NCI-H1105 treated with DMSO at 0.1 percent for 48 hours (cell line): ENCODE measurements at places on chromosomes 5 and 9.

GRCh38 chr5:42974536-42974935, 65.6 kb downstream of the ANXA2R start:
- DNase-seq = no peak

DNA sequence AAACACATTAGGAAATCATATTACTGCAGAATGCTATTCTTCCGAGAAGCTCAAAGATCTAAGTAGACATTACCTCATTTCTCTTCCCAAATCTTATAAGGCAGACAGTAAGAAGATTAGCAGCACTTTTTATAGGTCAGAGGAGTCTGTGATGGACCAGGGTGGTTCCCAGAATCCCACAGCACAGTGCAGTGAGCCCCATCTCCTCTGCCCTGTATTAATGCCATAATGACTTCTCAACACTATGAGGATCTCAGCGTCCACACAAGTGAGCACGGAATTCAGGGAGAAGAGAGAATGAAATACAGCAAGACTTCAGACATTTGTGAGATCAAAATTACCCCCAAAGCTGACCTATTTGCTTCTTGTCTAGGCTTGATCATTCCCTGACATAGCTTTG, 49.9 kb downstream of the PRUNE2 start:
- no peak for DNase-seq

- DNase-seq = no peak
These were observed 46.5 kb upstream of the SYNPO start for GRCh38 chr5:150593996-150594395.

- DNase-seq = no peak
These were observed 318.1 kb upstream of the PIK3R1 start for GRCh38 chr5:67897431-67897830.

DNA sequence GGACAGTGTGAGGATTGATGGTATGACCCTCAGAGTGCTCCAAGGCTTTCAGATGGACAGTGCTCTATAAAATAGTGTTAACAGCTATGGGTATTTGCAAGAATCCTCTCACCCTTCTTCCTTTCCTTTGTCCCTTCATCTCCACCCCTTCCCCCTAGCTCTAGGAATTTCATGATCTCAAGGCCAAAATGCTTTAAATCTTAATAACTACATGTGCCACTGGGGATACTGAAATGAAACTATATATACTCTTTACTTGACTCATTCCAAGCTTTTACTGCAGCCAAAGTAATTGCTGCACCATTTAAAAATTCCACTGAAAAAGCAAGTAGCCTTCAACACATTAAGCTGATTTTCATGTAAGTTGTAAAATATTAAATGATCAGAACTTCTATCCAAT, 361.6 kb upstream of the SLC30A5 start:
- no peak for DNase-seq

- no peak for DNase-seq
These were observed 1.0 kb upstream of the CFAP157 start for GRCh38 chr9:127705577-127706379.

- no peak for DNase-seq
These were observed 13.4 kb downstream of the HSPA5 start for GRCh38 chr9:125227761-125228160.

DNA sequence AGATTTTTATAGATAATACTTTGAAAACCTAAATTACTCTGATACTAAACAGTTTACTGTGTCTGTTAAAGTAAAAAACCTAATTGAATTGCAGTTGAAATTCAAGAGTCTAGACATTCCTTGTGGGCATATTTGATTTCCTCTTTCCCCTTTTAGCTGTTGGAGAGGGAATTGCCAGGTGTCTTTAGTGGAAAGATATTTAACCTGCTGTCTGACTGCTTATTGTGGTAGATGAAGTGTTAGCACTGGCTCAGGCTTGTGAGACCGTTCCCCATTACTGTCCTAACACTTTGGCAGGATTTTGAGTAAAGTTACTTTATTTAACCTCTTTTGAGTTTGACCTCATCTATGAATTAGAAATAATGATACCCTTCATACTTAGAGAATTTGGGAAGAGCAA, 16.4 kb downstream of the MAP3K1 start:
- DNase-seq = no peak

- no peak for DNase-seq
These were observed 228.9 kb upstream of the CD180 start for GRCh38 chr5:67425514-67425913.

GRCh38 chr5:16549491-16550206, 67.1 kb downstream of the RETREG1 start:
- no peak for DNase-seq

- DNase-seq = no peak
These were observed 97.6 kb downstream of the GADD45G start for GRCh38 chr9:89702401-89702800.

GRCh38 chr9:121171236-121171635, 30.4 kb downstream of the RAB14 start:
- DNase-seq = no peak

DNA sequence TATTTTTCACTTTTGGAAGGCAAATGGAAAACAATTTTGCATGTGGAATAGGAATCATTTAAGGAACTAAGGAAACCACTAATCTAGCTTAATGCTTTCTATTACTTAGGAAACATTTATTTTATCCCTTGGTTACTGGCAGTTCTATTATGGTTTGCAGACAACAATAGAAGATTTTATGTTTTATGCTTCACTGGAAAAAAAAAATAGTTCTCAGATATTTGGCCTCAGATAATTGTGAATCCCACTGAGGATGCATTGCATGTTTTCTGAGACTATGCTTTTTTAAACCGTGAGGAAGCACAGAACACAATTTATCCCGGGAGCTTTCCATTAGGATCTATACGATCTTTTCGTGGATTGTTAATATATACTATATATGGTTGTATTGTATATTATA, 356.9 kb downstream of the CSNK1G3 start:
- no peak for DNase-seq

GRCh38 chr9:134337469-134337868, 11.2 kb downstream of the RXRA start:
- DNase-seq = no peak

DNA sequence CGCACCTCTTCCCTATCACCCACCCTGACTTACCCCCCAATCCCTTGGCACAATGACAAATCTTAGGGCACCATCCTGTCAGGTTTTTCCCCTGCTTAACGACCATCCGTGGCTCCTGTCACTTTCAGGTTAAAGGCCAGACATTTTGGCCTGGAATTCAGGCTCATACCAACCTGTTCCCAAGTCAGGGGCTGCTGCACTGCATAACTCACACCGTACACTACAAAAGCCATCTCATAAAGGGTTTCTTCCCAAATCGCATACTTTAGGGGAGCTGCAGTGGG, 7.5 kb upstream of the AKNA start:
- no peak for DNase-seq

DNA sequence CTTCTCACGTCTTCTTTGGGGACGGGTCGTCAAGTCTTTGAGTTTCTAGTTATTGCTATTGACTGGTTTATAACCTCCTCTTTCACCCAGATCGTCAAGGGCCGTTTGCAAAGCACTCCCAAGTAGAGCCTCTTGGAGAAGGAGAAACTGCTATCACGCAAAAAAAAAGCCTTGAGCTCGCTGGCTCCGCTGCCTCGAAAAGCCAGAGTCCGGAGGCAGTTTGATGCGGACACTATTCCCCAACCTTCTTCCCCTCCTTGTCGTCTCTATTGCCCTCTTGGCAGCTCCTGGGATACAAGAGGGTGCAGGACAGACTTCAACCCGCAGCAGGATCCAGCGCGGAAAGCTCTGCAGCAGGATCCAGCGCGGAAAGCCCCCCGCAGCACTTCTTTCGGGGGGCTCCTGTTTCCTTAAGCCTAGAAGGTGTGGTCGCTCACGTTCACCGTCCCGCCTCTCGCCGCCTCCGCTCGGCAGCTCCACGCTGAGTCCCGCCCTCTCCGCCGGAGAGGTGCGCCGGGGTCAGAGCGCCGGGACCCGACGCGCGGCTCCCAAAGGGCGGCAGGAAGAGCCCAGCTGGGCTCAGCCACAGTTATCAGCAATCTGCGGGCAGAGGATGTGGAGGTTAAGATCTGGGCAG, at the start of gene PCDHAC1:
PCDHAC1 (plus strand) TSS at position 494 of the 637 bp plus-strand sequence. CDS start 594 bp downstream, outside the sequence.
- DNase-seq = peak; percentile 58

DNA sequence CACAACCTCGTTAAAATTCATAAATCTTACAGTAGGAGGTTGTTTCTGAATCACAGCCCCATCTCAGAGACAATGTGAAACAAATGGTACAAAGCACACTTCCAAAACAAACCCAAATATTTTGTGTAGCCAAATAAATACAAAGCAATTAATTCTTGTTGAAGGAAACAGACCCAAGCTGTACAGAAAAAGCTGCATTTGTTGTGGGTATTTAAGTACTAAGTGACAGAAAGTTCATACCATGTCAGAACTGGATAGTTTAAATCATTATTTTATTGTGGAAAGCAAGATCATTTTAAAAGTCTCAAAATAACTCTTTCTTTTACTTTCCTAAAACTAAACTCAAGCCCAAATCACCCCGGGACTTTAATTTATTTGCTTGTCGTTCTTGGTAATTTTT, 570.7 kb downstream of the ELAVL2 start:
- no peak for DNase-seq

DNA sequence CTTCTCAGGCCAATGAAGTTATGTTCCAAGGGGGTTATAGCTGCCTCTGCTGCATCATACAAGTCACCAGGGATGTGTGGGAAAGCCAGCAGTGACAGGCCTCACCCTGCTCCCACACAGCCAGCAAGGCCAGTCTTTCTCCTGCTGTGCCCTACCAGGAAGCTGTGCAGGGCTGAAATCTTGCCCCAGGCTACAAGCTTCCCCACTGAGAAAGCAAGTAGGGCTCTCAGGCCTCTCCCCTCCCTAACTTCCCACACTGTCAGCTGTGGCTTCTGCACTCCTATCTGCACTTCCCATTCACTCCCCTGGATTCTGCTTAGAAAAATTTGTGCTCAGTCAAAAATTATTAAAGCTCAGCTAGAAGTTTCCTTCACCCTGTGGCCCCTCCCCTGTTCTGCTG, 611.2 kb upstream of the ZNF608 start:
- DNase-seq = no peak

- no peak for DNase-seq
These were observed 556.7 kb upstream of the TLE4 start for GRCh38 chr9:79014929-79015699.

- DNase-seq = no peak
These were observed 18.0 kb downstream of the AQP3 start for GRCh38 chr9:33429256-33429985.

- DNase-seq = no peak
These were observed 6.1 kb downstream of the IL13 start for GRCh38 chr5:132663771-132664695.

GRCh38 chr5:21181609-21182125, 1193.7 kb upstream of the CDH18 start:
- no peak for DNase-seq

GRCh38 chr9:124110307-124110915, 98.8 kb downstream of the LHX2 start:
- no peak for DNase-seq

- no peak for DNase-seq
These were observed 4.6 kb downstream of the PTAR1 start for GRCh38 chr9:69755205-69755604.

- DNase-seq = no peak
These were observed 130.7 kb upstream of the ACO1 start for GRCh38 chr9:32253731-32254130.

GRCh38 chr5:51544031-51544785, 161.0 kb downstream of the ISL1 start:
- peak; percentile 18 for DNase-seq

- DNase-seq = no peak
These were observed 62.5 kb downstream of the AMBP start for GRCh38 chr9:114015607-114016006.

DNA sequence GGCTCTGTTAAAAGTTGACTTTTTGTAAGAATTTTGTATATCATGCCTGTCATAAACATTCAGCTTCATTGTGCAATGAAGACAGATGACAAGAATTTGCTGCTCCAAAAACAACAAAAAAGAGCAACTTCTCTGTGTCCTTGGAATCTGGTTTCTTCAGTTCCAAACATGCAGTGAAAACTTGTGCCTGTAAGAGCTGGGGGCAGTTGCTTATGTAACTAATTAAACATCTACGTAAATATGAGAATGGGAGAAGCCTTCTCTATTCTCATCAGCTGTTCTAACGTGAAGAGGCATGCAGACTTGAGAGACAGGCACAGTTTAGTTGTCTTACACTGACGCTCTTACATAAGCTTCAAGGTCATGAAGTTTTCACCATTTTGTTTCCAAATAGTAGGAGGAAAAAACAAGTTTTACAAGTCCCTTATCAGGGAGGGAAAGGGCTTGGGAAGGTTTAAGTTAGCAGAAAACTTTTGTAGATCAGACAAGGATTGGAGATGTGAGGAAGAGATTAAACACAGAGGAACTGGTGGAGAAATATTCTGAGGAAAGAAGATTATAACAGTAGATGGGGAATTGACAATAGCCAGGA, 170.4 kb downstream of the RFK start:
- no peak for DNase-seq

- DNase-seq = no peak
These were observed 837 bp downstream of the PCDHB2 start for GRCh38 chr5:141095263-141095641.

DNA sequence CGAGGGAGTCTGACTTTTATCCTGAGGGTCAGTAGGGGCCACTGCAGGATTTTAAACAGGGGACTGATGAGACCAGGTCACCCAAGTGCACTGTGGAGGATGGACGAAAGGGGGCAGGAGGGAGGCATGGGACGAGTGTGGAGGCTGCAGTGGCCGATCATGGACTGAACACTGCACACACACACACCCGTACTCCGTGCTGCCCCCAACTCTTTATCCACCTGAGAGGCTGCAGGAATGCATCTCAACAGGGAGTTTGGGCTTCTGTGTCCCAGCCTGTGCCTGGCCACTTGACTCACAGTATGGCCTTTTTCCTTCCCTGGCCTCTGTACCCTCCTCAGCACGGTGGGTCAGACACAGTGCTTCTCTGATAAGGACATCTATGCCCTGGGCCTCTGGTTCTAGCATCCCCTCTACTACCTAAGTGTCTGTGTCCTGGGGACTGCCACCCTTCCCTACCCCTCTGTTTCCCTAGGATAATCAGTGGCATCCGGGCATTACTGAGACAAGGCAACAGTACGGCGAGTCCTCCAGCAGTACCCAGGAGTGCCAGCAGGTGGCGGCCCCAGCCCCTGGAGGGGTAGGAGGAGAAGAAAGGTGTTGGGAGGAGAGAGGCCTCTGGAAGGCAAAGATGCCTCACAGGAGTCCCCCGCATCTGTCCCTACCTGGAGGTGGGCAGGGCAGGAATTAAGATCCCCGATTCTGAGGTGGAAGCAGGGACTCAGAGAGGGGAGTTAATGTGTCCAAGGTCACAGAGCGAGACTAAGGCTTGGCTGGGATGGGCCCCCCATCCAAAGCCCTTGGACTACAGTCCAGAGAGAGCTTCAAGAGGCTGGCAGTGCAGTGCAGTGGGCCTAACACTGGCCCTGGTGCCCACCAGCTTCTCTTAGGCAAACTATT, 5.1 kb upstream of the CDX1 start:
- DNase-seq = peak; percentile 16

GRCh38 chr5:105460721-105461120, 1898.1 kb upstream of the NUDT12 start:
- no peak for DNase-seq
